ENCODE measurements at places on chromosomes 12 and 14.

GRCh38 chr14:22341049-22341448, 248.0 kb downstream of the DAD1 start:
- no peak for DNase-seq

DNA sequence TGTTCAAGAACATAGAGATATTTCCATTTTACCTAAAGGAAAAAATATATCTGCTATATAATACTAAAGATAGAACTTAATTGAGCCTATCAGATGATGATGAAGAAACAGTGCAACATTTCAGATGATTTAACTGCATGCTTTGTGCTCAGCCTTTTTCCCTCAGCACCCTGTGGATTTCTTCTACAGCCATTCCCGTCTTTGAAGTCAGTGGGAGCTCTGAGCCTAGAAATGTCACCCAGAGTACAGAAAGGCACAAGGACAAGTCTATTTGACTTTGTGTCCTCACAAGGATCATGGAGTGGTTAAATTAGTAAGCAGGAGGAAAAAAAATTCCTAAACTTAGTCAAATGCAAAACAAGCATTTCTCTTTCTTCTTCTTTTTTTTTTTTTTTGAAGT, 994.0 kb upstream of the FLRT2 start:
- no peak for DNase-seq

DNA sequence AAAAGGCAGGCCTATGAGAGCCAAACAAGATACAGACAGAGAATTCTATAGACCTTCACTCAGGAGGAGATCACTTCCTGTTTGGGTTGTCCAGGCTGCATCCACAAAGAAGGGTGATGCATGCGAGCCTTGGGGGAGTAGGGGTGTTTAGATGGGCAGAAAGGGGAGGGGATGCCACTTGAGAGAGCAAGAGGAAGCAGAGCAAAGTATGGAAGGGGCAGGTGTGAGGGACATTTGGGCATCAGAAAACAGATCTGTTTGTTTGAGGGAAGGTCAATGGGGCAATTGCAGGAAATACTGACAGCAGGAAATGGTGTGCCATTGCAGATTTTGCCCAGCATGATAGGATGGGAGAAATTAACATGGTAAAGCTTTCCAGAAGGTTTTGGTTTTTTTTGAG, 146.4 kb upstream of the FOXN3 start:
- DNase-seq = no peak

DNA sequence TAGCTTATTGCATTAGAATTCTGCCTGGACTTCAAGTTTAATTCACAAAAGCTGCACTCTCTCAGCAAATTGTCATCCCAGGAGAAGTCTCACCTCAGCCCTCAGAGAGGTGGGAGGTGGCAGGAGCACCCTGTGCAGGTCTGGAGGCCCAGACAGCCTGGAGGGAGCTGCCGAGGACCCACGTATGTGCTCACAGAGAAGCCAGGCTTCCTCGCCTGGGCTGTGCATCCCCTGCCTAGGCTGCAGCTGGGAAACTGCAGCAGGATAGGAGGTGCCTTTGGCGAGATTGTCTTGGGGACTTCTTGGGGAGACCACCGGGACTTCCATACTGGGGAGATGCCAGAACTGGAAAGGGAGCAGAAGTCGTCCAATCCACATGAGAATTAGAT, 8.8 kb downstream of the CPNE6 start:
- no peak for DNase-seq

- DNase-seq = no peak
These were observed 1.2 kb downstream of the KRT4 start for GRCh38 chr12:52812749-52813148.

DNA sequence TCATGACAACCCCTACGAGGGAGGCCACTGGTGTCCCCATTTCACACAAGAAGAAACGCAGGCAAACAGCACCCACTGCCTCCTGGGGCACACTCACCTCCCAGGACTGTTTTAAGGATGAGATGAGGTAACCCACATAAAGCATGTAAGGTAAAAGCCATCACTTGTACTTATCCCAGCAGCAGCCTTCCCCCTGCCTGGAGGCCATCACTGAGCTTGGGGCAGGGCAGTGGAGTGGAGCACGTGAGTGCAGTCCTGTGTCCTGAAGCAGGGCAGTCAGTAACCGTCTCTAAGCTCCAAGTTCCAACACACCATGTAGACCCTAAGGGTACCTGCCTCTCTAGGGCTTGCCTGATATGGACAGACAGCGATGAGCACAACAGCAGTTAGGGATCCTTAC, 1.7 kb downstream of the POLE start:
- no peak for DNase-seq

DNA sequence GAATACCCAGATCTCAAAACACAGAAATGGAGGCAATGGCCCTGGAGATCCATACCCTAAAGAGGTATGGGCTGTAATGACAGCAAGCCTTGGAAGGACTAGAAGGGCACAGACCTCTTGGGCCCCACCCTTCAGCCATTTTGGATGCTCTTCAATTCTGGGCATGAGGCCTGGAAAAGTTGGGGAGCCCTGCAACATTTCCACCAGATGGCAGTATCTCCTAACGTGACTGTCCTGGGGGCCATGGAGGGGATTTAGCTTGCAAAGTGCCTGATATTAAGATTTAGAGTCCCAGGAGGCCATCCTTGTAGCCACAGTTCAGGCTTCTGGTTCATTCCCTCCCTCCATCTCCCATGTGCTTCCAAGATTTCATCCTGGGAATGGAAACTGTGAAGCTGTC, 30.2 kb downstream of the KCNA5 start:
- no peak for DNase-seq

DNA sequence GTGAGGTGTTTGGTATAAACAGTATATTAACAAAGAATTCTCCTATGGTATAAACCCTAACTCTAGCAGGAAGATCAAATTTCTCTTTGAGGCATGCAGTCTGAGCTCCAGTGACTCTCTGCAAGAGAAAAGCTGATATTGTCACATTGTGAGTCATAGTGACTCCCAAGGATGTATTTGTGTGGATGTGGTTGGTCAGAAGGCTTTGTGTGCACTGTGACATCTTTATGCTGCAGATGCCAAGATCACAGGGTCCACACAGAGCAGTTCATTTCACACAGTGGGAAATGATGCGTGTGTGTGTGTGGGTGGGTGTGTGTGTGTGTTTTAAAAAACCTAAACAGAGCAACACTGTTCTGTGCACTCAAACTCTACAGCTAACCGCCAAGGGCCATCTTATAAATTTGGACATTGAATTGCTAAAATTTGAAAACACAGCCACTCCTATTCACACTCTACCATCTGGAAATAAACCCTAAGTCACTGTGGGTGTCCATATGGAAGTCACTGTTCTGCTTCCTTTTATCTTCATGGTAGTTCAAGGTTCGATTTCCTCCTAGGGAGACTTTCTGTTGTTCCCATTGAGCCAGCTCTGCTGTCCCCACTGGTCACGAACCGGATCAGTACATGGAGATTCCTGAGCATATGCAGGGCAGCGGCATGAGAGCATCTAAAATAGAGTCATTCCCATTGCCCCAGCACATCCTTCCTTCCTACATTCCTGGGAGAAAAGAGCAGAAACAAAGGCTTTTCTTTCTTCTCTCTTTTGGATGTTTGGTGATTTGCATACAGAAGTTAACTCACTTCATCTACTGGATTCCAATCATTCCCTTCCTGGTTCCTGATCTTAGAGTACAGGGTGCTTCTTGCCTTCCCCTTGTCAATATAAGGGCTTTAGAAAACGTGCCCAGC, 727.6 kb downstream of the DIO2 start:
- DNase-seq = no peak

DNA sequence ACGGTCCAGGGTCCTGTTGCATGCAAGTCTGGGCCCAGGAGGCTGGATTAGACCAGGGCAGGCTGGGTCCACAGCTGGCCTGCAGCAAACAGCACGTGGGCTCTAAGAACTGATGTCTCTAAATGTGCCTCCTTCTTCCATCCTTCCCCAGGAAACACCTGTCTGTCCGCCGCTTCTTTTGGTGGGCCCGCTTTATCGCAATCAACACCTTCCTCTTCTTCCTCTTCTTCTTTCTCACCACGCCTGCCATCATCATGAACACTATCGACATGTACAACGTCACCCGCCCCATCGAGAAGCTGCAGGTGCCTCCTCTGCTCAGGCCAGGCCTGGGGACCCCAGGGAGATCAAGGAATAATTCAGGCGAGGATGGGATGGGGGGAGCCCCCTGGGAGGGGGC, 28.3 kb downstream of the NGB start:
- DNase-seq = no peak

GRCh38 chr12:93960521-93960920, 187.9 kb upstream of the PLXNC1 start:
- DNase-seq = no peak

GRCh38 chr12:88698471-88698870, 118.2 kb upstream of the KITLG start:
- no peak for DNase-seq

DNA sequence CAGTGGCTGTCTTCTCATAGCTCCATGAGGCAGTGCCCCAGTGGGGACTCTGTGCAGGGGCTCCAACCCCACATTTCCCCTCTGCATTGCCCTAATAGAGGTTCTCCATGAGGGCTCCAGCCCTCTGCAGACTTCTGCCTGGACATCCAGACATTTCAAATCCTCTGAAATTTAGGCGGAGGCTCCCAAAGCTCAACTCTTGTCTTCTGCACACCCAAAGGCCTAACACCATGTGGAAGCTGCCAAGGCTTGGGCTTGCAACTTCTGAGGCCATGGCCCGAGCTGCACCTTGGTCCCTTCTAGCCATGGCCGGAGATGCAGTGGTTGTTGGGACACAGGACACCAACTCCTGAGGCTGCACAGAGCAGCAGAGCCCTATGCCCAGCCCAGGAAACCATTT, 20.5 kb upstream of the PPP2R5C start:
- DNase-seq = no peak

- DNase-seq = no peak
These were observed 11.3 kb downstream of the SYNE3 start for GRCh38 chr14:95505030-95505589.

DNA sequence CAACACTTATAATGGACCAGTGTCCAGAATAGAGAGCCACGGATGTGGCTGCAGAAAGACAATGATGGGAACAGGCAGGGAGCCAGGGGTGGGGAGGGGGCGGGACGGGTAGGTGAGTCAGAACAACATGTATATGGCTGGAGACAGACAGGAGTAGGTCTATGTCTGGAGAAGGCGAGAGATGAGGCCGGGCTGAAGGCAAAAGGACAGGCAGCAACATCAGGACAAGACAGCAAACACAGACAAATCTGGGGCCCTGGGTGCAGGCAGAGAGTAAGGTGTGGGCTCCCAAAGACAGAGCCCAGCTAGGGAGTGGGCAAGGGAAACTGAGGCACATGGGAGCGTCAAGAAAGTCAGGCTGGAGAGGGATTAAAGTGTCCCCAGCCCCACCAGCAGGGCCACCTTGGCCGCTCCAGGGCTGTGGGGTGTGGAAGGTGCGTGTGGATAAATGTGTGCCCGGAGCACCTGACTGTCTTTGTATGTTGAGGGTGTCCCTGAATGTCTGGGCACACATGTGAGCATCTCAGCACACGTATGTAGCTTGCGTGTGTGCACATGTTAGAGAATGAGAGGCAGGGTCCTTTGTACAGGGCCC, 44.1 kb downstream of the FAM222A start:
- DNase-seq = no peak

DNA sequence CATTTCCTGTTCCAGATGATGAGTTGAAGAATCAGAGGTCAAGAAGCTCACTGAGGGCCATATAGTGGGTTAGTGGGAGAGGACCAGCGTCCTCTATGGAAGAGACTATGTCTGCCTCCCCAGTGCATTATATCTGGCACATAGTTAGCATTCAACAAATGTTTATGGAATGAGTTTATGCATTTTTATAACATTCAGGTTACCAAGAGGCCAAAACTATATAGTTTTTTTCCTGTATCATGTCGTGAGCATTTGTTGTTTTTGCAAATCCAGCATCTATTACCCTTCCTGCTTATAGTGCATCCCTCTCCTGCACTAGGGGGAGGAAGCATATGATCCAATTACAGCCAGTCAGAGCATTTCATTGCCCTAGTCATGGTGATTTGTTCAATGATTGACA, 60.6 kb downstream of the SUDS3 start:
- DNase-seq = no peak

DNA sequence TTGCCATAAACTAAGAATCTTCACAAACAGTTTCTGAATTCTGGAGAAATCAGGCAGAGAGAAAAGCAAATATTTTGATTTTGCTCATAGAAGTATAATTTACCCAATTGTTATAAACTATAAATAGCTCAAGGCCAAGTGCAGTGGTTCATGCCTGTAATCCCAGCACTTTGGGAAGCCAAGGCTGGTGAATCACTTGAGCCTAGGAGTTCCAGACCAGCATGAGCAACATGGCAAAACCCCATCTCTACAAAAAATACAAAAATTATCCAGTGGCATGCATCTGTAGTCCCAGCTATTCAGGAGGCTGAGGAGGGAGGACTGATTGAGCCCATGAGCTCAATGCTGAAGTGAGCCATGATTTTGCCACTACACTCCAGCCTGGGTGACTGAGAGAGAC, 19.6 kb upstream of the MMP19 start:
- no peak for DNase-seq

DNA sequence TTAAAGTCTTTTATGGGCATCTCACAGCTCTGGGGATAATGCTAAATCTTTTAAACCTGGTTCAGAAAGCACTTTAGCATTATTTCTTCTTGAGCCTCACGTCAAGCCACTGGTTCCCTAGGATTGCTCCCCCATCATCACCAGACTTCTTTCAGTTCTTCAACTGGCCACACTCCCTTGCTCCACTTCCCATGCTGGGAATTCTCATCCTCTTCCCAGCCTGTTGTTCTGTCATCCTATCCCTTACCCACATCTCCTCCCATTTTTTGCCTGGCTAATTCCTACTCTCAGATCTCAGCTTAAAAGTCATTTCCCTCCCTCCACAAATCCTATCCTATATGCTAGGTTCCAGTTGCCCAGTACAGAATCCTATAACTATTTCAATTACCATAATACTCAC, 14.4 kb downstream of the FERMT2 start:
- no peak for DNase-seq

DNA sequence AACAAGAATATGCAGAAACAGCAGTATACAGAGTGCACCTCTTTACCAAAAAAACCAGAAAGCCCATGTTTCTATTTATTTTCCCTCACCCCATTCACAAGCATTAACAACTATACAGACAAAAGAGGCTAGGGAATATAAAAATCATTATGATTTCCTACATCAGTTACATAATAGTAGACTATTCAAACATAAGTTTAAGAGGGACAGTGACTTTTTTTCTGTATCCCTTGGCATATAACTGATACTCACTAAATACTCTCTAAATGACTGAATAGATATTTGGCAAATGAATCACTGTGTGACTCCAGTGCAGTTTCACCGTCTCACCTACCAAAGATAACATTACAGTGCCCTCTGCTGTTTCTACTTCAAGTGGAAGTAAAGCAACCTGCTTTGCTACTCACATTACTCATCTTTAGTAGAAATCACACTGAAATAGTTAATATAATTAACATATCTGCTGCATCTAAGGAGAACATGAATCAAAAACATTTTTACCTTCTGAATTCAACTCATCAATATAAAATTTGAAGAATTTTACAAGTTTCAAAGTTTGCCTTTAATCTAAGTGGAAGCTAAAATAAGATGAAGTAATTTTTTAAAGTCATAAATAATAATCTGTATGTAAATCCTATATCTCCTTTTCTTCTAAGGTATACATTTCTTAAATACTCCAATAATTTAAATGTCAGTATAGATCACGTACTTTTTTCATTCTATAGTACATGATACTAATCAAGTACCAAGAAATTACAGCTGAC, 103.8 kb downstream of the OSBPL8 start:
- DNase-seq = peak; percentile 34
